Psoas muscle (tissue), 8 donors: ENCODE measurements at places on chromosomes 1 and 21. TPM values are rescaled to one million over a fixed set of nuclear protein-coding genes. Genes with fewer than 3 reads are reported as not detected.

UBE2U gene
- not detected for total RNA-seq

SLAMF9 gene
- total RNA-seq: not detected

OTUD7B gene
- 58.1 TPM for total RNA-seq

GRCh38 chr1:234554698-234555311 lies 55.2 kb downstream of the IRF2BP2 start:
- DNase-seq: no peak

DNA sequence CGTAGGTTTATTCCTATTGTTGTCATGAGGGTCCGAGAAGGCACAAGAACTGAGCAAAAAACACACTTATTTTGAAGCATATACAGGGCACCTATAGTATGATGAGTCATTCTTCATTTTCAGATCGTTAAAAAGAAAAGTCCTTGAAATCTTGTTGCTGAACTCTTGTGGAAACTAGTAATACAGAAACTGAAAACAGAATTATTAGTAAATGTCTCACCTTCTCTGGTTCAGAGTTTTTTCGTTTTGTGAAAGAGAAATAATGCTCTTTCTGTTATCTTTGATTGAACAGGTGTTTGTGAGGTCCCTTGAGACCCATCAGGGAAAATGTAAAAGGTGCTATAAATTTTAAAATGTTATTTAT lies 102.0 kb upstream of the COA6 start:
- DNase-seq: no peak

DNA sequence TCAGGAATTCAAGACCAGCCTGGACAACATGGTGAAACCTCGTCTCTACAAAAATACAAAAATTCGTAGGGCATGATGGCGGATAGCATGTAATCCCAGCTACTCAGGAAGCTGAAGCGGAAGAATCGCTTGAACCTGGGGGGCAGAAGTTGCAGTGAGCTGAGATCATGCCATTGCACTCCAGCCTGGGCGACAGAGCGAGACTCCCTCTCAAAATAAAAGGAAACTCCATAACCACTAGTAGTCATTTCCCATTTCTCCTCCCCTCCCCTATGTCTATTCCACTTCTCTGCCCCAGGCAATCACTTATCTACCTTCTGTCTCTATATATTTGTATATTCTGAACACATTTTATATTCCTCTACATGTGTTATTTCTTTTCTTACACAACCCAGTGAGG lies 4.0 kb upstream of the CEP350 start:
- no peak for DNase-seq

DNA sequence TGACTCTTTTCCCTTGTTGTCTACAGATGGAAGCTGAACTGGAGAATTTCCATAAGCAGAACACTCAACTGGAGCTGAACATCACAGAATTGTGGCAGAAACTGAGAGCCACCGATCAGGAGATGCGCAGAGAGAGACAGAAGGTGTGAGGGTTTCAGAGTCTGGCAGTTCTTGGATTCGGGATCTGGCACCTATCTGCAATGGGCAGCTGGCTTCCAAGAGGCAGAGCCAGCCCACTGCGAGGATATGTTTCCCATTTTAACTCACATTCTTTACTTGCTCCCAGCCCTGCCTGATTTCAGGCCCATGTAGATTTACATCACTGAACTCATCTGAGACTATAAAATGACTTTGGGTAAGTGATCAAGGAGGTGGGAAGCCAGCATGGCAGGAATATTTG lies 37.3 kb upstream of the TMEM125 start:
- DNase-seq: no peak

- no peak for DNase-seq
Observed at GRCh38 chr21:46286648-46287002, 483 bp downstream of the YBEY start.

DNA sequence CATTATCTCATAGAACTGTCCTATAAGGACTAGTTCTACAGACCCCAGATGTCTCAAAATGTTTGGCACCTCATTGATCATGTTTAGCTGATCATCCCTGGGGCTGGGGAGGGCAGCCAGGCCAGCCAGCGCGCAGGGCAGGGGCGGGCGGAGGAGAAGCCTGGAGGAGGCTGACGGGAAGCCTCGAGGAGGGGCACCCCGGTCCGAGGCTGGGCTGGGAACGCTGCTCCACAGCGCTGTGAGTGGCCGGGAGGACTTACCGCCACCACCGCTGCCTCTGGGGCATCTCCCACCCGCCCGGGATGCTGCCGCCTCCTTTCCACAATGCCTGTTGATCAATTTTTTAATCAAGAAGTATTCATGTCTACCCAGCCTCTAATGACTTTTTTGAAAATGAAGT lies 159.5 kb upstream of the GREM2 start:
- DNase-seq: no peak

DNA sequence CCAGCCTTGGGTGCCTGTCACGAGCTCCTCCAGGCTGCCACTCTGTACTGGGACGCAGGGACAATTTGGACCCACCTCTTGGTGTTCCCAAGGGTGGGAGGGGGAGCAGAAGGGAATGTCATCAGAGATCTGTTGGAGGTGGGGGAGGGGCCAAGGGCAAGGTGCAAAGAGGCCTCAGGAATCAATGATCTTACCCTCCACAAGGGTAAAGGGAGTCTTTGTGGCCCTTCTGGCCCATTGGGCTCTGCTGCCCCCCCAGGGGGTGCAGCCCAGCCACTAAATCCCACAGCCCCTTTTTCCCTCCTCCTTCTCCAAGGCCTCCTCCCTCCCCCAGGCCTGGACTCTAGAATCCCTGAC lies 8.5 kb downstream of the TTC39A start:
- DNase-seq: no peak

DNA sequence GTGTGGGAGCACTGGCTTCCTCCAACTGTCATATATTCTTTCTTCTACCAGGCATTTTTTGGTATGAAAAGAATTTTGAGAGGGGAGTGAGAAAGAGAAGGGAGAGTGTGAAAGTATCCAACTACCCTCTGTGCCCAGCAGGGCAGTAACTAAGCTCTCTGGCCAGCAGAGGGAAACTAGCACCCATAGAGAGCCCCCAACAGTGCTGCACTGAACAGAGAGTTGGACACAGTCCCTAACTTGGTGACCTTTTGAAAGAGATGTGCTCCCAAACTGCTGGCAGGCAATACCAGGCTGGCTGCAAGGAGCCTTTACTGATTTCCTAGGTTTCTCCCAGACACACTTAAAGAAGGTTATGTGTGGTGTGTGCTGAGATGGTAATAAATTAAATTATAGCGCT lies 118.8 kb upstream of the PBX1 start:
- DNase-seq: no peak
